Ascending aorta (tissue), 2 donors: ENCODE measurements at places on chromosomes 1 and 21.
A peak's percentile ranks its signal among the peaks of the same experiment; 100 is the strongest.

GRCh38 chr1:55172687-55173086 is 42.5 kb downstream of the USP24 start:
- H3K4me1 ChIP-seq: no peaks in the 10 kb centered on the region
- no peaks in the 10 kb centered on the region for H3K27me3 ChIP-seq
- H3K4me3 ChIP-seq: no peak overlapping the region
- DNase-seq: no peak

DNA sequence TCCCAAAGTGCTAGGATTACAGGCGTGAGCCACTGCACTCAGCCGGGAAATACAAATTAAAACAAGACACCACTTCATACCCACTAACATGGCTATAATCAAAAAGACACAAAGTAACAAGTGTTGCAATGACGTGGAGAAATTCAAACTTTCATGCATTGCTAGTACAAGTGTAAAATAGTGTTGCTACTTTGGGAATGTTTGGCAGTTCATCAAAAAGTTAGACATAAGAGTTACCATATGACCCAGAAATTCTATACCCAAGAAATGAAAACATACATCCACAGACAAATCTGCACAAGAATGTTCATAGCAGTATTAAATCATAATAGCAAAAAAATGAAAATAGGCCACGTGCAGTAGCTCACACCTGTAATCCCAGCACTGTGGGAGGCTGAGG is 16.4 kb downstream of the FOXJ3 start:
- no peak overlapping the region for H3K27ac ChIP-seq
- H3K4me3 ChIP-seq: no peak overlapping the region
- DNase-seq: no peak
- H3K4me1 ChIP-seq: peaks cover 32% of the 10 kb centered on the region
- no peaks in the 10 kb centered on the region for H3K27me3 ChIP-seq

GRCh38 chr1:229199261-229200243 is 71.4 kb upstream of the RAB4A start:
- H3K36me3 ChIP-seq: no peaks in the 10 kb centered on the region
- H3K4me3 ChIP-seq: no peak overlapping the region
- no peak for DNase-seq
- H3K4me1 ChIP-seq: peaks cover 15% of the 10 kb centered on the region
- H3K27ac ChIP-seq: no peak overlapping the region

GRCh38 chr1:32246888-32247273 is at the start of gene FAM167B:
Gene FAM167B (plus strand): TSS chr1:32247222. CDS start chr1:32247422, 200 bp downstream.
- H3K36me3 ChIP-seq: no peaks in the 10 kb centered on the region
- H3K27ac ChIP-seq: peak within 1 kb of the TSS; percentile 62
- peak; percentile 76 for DNase-seq
- H3K4me3 ChIP-seq: no peak within 1 kb of the TSS

- H3K27me3 ChIP-seq: no peaks in the 10 kb centered on the region
- no peak for DNase-seq
- no peaks in the 10 kb centered on the region for H3K4me1 ChIP-seq
- H3K27ac ChIP-seq: peak overlapping the region; percentile 85
Observed at GRCh38 chr1:231396643-231397042, 25.4 kb downstream of the EGLN1 start.

DNA sequence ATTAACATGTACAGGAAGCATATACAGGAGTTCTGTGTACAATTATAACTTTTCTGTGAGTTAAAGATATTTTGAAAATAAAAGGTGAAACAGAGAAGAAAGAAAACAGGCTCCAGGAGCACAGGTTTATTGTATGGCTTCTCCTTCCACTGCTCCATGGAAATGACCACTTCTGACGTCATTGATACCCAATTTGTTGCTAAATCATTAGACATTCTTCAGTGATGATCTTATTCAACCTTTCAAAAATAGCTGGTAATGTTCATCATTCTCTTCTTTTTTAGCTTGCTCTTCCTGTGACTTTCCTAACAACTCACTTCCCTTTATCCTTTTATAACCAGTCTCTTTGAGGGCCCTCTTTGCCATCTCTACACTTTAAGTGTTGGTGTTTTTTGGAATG is 77.8 kb downstream of the KCNK2 start:
- DNase-seq: no peak
- H3K4me1 ChIP-seq: no peaks in the 10 kb centered on the region
- no peaks in the 10 kb centered on the region for H3K36me3 ChIP-seq
- no peaks in the 10 kb centered on the region for H3K27me3 ChIP-seq

DNA sequence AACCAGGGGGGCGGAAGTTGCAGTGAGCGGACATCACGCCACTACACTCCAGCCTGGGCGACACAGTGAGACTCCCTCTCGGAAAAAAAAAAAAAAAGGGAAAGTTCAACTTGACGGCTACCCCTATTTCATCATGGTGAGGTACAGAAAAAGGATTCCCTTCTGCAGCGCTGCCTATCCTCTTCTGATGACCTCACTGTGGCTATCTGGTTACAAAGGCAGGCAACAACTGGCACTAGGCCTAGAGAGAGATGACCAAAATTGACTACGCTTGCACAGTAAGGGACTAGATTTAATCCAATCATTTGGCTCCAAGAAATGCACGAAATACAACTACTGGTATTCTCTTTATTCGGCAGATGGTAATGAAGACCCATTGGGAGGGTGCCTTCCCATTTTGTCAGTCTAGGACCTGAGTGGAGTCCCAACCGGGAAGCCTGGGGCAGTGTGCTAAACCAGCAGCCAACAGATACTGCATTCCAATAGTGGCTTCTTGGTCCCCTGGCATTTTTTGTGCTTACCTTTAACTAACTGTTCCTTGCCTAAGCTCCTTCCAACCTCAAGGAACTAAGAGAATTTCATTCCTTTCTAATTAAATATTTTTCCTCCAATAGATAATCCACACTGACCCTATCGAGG is 36.6 kb downstream of the ITPKB start:
- no peaks in the 10 kb centered on the region for H3K36me3 ChIP-seq
- no peak for DNase-seq
- peak overlapping the region; percentile 98 for H3K27ac ChIP-seq
- peak overlapping the region; percentile 85 for H3K4me3 ChIP-seq
- no peaks in the 10 kb centered on the region for H3K4me1 ChIP-seq
- H3K27me3 ChIP-seq: no peaks in the 10 kb centered on the region

DNA sequence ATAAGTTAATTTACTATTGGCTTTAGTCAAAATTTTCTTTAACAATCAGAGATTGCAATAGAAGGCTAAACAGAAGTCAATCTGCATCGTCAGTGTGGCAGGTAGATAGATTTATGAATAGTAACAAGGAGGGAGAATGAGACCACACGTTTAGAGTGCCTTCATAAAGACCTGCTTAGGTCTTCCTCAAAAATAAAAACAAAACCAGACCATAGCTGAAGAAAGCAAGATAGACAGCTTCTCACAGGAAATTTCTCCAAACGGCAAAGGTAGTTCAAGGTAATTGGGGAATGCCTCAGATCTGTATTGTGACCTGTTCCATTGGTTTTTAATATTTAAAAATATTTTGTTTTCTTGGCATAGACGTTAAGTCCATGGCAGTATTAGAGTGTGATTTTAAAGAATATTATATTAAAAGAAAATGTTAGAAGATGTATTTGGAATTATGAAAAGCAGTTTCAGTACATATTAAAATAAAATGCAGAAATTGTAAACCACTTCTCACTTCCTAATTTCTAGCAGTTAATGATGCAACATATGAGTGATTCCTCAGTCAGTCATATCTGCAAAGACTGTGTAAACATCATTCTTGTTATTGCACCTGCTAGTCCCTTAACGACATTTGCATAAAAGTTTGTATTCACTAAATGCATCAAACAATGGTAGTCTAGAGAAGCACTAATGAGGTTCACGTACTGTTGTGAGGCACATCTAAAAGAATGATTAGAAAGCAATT is 278.0 kb downstream of the HLX start:
- DNase-seq: no peak
- H3K27me3 ChIP-seq: no peaks in the 10 kb centered on the region
- no peak overlapping the region for H3K27ac ChIP-seq
- H3K36me3 ChIP-seq: no peaks in the 10 kb centered on the region
